ENCODE measurements at places on chromosomes 1 and 21.

DNA sequence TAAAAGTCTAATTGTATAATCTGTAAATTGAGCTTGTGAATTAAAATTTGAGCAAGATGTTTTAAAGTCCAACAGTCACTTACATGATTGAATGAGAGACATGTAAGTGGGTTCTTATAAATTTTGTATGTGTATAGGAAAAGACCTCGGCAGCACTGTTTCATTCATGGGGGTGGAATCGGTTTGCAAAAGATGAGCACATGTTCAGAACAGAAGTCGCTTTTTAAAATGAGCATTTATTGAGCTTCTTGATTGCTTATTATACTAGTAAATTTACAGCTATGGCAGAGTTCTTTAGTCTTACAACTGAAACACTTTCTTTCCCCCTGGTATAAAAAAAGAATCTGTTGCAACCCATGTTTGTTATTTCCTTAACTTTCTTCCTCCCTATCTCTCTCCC, 33.9 kb downstream of the ACTN2 start:
- DNase-seq: no peak

DNA sequence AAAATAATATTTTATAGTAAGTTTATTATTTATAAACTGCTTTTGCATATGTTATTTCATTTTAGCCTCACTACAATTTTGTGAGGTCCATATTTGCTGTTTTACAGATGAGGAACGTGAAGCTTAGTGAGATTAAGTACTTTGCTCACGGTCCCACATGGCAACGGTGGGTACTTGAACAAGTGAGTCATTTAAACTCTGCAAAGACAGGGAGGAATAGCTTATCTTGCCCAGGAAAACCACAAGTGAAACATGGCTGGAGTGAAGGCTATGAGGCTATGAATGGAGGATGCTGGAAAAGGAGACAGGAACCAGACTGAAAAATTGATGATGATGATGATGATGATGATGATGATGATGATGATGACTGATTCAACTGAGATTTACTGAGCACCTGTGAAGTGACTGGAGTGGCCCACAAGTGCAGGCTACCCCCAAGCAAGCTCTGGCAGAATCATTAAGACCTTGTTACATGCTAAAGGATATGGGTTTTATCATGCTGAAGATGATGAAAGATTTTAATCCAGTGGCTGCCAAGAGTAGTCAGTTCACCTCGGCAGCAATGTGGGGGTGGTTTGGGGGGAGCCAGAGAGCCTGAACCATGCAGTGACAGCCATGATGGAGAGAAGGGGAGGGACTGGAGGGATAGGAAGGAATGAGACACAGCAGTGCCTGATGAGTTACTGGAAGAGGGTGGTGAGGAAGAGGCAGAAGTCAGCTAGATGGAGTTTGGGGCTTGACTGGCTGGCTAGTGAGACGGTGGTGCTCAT, 1.4 kb upstream of the ABCA4 start:
- DNase-seq: no peak

DNA sequence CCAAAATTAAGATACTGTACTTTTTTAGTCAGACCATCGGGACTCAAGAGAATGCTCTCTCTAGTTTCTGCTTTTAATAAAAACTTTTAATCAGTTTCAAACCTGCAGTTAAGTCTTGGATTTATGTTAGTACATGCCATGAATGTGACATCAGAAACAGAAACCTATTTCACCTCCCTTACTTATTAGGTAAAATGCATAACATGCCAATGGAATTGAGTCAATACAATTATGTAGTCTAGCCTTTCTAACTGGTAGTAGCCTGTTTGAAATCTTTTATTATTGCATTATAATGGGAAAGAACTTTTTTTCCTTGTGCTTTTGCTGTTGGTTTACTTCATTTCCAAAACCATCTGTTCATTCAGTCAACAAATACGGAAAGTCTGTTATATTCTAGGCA, 4.8 kb downstream of the PHACTR4 start:
- DNase-seq: peak; percentile 6

DNA sequence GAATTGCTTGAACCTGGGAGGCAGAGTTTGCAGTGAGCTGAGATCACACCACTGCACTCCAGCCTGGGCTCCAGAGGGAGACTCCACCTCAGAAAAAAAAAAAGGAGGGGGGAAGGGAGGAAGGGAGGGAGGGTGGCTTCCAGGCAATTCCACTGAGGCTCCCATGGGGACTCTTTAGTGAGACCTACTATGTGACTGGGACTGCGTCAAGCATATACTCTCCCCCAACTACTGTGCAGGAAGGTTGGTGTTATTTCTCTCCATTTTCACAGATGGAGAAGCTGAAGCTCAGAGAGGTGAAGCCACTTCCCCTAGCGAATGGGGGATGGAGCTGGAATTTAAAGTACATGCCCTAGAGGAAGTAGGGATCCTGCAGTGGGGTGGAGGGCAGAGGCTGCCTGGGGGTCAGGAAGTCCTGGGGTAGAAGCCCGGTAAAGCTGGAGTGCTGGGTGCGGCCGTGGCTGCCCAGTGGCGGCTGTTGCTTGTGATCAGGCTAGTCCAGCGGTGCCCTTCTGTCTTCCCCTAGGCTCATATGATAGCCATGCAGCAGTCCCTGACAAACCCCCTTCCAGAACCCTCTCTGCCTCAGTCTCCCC, 40.3 kb downstream of the RAP1GAP start:
- no peak for DNase-seq

GRCh38 chr1:62312698-62313097, 6.5 kb downstream of the KANK4 start:
- no peak for DNase-seq

DNA sequence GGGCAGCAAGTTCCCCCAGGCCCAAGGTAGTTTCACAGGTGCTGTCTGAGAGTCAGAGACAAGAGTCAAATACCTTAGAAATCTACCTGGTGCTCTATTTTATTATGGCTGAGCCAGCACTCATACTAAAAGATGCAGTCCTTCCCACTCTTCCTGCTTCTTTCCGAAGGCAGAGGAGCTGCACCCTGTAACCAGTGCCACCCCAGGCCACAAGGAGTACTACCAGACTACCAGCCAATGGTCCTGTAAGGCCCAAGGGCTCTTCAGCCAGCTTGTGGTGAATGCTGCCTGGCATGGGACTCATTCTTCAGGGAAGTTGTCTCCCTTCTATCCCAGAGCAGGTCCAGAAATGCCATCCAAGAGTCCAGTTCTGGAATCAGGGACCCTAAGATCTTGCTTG, 203.8 kb upstream of the DUSP10 start:
- DNase-seq: no peak

DNA sequence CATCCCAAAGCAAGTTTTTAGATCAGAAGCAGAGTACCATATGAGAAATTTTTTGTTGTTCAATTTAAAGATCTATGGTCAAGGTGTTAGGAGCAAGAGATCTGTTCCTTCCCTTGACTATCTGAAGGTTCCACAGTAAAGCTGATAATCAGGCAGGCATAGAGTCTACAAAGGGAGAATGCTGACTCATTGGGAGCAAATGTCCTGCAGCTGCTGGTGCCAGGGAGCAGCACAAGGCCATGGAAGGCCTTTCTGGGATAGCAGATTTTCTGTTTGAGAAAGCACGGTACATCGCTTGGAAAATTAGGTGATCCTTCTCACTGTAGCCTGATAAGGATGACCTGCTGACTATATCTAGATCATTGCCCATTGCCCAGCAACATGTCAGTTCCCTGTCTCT, 210.1 kb upstream of the C1orf87 start:
- DNase-seq: peak; percentile 21

- DNase-seq: peak; percentile 46
Observed at GRCh38 chr1:159991513-159991912, 37.5 kb upstream of the SLAMF9 start.

- no peak for DNase-seq
Observed at GRCh38 chr21:15243406-15243805, 178.6 kb upstream of the NRIP1 start.

GRCh38 chr1:98402860-98403259, 258.7 kb upstream of the SNX7 start:
- no peak for DNase-seq

DNA sequence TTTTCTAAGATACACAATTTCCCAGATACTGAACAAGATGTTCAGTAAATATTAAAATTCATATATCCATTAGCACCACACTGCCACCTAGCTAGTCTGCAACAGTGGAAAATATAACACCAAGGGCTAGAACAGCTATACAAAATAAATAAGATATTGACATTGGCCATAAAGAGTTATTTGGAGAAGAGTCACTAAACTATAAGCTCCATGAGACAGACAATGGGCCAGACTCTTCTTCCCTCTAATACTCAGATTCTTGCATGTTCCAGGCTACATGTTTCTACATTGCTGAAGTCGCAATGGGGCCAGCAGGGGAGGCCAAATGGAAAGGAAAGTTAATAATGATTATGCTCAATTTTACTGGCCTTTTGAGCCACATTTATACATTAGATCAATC, 21.5 kb downstream of the SPATA6 start:
- DNase-seq: no peak
